Cardiac fibroblast (primary cell): ENCODE measurements at places on chromosomes 1 and 21.
A peak's percentile ranks its signal among the peaks of the same experiment; 100 is the strongest.

- DNase-seq = no peak
These were observed 14.1 kb downstream of the KRTCAP2 start for GRCh38 chr1:155158991-155159390.

DNA sequence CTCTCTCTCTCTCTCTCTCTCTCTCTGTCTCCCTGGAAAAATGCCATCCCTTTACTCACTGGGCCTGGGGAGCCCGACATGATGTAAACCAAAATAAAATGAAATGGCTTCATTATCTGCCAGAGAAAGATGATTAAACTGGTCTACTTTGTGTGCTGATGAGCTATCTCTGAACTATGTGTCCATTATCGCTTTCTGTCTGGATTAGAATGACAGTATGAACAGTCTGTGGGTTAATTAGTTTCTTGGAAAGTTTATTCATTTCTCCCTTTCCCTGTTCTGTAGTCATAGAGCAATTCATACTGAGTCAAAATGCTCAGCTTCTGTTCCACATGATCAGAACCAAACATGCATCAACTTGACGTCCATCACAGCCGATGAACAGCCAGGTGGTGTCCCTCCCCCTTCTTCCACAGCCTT lies 72.4 kb upstream of the KCND3 start:
- no peak for DNase-seq

DNA sequence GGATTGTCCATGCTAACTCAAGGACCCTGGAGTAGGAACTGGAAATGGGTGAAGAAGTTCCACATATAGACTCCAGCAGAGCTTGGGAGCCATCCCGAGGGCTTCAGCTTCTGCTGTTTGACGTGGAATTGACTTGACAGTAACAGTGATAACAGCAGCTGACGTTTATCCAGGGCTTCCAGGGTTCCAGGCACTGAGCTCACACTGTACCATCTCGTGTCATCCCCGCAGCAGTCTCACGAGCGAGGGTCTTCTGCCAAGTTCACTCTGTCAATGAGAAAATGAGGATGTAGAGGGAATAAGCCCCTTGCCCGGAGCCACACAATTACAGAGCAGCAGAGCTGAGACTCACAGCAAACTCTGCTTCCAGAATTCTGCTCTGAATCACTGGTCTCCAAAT lies 447.7 kb downstream of the SIPA1L2 start:
- no peak for DNase-seq

GRCh38 chr1:3593334-3593733 lies 18.0 kb downstream of the MEGF6 start:
- DNase-seq = no peak

DNA sequence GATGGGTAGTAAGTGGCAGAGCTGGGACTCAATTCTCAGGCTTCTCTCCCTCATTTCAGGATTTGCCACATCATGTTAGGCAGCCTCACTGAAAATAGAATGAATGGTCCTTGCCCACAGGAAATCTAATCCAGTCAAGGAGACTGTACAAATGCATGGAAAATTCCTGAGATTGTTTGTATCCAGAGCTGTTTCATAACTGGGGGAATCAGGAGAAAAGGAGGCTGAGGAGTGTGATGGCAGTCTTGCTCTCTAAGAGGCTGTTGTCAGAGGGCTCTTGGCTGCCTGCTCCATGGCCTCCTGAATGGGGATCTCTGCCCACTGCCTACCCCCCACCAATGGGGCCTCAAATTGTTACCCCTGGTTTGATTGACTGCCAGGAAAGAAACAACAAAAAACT lies 141.9 kb upstream of the TNR start:
- DNase-seq = peak; percentile 2

- no peak for DNase-seq
These were observed 88.8 kb upstream of the ZBTB40 start for GRCh38 chr1:22362626-22363402.

DNA sequence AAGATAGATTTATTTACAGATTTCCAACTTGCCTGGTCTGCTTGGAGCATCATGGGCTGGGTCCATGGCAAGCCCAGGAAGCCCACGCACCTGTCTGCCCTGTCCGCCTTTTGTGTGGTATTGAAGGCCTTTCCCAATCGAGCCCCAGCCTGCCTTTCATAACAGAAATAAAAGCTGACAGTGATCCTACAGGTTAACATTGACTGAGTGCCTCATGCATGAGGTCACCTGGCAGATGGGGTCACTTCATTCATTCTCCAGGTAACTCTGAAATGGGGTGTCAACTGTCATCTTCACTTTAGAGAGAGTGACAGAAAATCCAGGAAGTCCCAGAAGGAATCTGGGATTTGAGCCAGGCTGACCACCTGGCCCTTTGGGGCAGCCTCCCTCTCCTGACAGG lies 36.3 kb upstream of the CASZ1 start:
- no peak for DNase-seq

DNA sequence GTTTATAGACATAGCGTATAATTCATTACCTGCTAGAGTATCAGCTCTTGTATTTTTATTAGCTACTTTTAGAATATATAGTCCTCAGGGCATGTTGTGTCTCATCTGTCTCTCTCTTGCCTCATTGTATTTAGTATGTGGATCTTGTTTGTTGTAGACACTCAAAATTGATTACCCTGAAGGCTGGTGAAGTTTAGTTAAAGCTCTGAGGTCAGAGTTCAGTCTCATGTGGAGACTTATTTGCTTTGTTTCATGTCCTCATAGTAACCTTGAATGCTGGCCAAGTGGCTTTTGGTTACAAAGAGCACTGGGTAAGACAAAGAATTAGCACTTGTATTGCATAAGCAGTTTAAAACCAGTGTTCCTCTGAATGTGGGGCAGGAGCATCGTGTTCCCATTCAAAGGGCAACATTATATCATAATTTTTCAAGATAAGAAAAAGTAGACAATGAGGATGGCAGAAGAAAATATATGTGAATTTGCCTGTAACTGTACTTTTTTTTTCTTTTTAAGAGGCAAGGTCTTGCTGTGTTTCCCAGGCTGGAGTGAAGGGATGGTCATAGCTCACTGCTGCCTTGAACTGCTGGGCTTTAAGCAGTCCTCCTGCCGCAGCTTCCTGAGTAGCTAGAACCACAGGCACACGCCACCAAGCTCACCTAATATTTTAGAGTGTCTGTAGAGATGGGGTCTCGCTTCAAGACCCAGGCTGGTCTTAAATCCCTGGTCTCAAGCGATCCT lies 17.4 kb downstream of the CNST start:
- DNase-seq = peak; percentile 86

DNA sequence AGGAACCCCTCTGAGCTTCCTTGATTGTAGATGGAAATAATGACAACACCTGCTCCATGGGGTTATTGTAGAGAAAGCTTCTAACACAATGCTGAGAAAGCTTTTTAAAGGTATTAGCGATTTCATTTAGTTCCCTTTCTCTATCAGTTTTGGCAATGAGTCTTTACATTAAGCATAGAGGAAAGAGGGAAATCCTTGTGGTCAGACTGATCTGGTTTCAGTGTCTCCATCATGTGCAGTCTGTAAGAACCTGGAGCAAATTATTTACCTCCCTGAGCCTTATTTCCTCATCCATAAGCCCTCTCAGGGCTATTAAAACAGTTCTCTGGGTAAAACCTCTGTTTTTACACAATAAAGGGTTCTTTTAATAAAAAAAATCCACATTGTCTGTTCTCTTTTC lies 87.5 kb downstream of the FGGY start:
- DNase-seq = no peak

DNA sequence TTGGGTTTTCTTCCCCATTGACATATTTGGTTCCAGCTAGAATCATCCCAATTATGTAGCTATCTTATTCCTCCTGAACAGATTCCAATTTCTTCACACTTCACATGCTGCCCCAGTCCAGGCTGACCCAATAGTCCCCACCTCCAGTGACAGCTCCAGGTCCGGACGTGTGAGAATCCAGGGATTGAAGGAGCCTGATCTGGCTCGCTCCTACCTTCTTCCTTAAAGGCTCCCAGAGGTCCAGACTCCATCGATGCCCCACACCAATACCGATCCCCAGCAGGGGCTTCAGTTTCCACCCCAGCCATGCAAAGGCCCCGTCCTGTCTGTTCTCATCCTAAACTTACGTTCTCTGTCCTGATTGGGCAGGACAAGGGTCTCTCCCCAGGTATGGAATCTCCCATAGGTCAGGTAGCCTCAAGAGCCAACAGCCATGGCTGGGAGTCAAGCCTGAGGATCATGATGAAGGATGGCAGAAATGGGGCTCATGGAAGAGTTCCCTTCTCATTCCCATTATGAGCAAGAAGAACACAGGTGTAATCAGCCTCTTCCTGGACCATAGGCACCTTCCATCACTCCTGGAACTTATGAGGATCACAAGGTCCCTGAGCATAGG lies 20.4 kb upstream of the SLAMF9 start:
- no peak for DNase-seq

GRCh38 chr1:233665575-233666270 lies 51.8 kb downstream of the KCNK1 start:
- DNase-seq = no peak
